ENCODE measurements at places on chromosomes 11 and 22.
A peak's percentile ranks its signal among the peaks of the same experiment; 100 is the strongest.

DNA sequence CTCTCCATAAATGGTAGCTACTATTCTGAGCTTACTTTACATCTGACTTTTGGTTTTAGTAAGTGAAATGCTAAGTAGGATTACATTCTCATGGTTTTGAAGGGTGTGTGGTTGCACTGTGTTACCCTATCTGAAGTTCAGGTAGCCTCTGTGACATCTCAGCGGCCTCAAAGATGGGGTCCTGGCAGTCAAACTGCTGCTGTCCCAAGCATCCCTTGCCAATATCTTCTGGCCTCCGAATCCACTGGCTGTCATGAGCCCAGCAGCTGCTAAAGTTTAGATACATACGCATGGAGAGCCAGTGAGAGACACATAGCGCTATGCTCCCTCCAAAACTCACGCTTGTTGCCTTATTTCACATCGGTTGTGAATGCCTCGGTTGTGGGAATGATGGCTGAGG lies 34.9 kb downstream of the UBASH3B start:
- no peak for DNase-seq

GRCh38 chr11:68092411-68092810 lies 28.8 kb downstream of the CHKA start:
- DNase-seq = no peak

DNA sequence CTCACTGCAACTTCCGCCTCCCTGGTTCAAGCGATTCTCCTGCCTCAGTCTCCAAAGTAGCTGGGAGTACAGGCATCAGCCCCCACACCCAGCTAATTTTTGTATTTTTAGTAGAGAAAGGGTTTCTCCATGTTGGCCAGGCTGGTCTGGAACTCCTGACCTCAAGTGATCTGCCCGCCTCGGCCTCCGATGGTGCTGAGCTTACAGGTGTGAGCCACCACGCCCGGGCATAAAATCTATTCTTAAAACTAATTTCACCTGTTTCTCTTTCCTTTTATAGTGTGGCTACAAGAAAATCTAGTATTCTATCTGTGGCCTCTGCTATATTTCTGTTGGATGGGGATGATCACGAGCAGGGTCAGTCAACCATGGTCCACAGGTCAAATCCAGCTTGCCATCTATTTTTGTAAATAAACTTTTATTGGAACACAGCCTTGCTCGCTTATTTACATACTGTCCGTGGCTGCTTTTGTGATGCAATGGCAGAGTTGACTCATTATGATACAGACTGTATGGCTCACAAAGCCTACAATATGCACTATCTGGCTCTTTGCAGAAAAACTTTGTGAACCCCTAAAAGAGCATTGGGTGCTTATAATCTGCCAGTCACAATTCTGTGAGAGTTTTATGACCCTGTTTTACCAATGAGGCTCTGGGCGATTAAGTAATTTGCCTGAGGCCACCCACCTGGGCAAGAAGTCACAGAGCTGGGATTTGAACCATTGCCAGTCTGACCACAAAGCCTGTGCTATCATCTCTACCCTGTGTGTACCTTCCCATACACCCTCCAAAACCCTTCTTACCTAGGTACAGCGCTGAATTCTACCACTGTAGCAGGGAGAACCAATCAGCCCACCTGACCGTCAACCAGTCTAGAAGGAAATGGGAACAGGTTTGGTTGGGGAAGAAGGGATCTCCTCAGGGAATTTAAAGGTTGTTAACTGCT lies 28.3 kb downstream of the SLC1A2 start:
- DNase-seq = peak; percentile 89

- no peak for DNase-seq
These were observed 2.3 kb downstream of the ADORA2A start for GRCh38 chr22:24429411-24430365.
